Activated CD8-positive, alpha-beta memory T cell treated with anti-CD3 and anti-CD28 coated beads for 1 hour (primary cell): ENCODE measurements at places on chromosomes 3 and 15.

GRCh38 chr3:125141596-125142419 lies 70.7 kb downstream of the SLC12A8 start:
- DNase-seq = peak; percentile 45

DNA sequence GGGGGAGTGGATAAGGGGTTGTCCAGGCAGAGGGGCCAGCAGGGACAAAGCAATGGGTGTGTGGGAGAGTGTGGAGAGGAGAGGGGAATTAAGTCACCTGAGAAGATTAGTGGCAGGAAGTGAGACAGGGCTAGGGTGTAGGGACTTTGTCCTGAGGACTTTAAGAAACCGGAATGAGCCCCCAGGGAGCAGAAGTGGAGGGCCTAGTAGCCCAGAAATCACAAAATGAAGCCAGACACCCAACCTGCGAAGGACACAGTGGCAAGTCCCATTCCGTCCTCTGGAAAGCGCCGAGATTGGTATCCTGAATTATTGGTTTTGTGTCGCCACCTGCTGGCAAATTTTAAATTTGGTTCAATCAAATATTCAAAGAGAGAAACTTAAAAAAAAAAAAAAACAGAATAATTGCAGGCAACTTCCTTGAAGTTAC lies 78.0 kb upstream of the SLC25A36 start:
- no peak for DNase-seq

DNA sequence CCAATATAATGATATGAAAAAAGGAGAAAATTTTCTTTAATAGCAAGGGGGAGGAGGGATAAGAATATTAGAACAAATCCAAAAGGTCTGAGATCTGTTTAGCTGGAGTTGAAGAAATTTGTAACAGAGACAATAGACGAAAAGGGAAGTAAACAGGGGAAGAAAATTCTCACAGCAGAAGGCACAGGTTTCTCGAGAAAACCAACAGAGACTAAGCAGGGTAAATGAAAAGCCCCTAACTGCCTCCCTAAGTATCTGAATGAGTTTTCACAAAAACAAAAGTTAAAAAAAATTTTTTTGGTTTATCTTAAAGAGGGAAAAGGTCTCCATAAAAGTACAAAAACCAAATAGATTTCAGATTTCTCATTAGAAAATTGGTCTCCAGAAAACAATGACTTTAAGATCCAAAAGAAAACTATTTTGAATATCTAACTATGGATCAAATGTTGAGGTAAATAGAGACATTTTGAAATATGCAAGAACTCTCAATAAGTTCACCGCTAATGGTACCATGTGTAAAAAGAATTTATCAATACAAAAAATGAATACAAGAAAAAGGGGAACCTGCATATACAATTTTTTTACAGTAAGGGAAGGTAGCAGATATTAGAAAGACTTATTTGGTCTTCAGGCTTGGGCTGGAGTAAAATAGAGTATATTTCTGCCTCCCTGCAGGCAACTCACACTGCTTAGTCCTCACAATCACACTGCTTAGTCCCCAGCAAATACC lies 23.9 kb upstream of the NEK10 start:
- no peak for DNase-seq

DNA sequence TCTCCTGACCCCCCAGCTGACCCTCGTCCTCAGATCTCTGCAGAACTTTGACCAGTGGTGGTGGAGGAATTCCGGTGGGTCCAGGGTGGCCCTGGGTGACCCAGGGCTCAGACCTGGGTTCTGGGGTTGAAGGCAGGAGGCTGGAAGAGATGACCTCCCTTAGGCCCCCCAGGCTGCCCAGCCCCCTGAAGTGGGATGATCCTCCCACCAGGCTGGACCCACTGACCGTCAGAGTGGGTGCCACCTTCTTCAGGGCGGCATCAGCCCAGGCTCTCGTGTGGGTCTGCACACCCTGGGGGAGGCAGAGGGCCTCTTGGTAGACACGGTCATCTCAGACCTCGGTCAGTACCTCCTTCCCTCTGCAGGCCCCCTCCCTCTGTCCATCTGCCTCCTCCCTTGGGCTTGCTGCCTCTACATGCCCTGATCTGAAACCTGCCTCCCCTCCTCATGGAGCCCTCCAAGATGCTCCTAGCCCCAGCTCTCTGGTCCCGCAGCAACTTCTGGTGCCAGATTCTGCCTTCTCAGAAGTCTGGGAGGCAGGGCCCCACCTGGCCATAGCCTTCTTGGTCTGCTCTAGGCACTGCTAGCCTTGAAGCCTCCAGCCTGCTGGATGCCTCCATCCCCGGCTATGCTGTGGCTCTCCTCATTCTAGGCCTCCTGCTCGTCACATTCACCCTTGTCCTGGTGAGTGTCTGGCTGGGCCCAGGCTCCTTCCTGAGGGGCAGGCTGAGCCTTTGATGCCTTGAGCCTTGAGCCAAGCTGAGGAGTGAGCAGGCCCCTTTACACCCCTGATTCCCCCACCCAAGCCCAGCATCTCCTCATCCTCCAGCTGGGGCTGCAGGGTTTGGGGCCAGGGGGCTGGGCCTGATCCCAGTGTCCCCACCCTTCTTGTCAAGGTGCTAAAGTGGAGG lies 49.1 kb upstream of the CSPG4 start:
- no peak for DNase-seq

GRCh38 chr15:69834761-69835160 lies 263.0 kb downstream of the TLE3 start:
- DNase-seq = no peak

DNA sequence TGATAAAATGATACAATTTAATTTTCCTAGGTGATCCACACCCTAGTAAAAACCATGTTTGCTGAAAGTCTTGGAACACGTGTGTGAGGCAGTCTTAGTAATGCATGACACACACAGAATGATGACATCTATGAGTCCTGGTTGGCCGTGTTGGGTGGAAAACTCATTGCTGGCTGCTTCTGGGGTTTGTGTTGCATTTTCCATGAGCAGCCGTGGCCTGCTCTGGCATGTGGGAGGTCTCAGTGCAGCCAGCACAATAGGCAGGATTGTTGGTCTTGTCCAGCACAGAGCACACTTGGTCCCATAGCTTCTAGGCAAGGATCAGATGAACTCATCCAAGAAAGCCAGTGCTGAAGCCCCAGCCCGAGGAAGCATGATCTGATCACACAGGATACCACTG lies 172.8 kb upstream of the UBE3A start:
- DNase-seq = no peak

- DNase-seq = no peak
Measured at GRCh38 chr15:78740904-78741274, 70.4 kb downstream of the ADAMTS7 start.

- DNase-seq = no peak
Measured at GRCh38 chr15:77040673-77041072, 30.2 kb downstream of the TSPAN3 start.

- DNase-seq = no peak
Measured at GRCh38 chr3:162014284-162014683, 517.7 kb downstream of the OTOL1 start.

GRCh38 chr3:41690766-41691563 lies 270.9 kb downstream of the ULK4 start:
- no peak for DNase-seq

- no peak for DNase-seq
Measured at GRCh38 chr3:72338942-72339669, 509.1 kb downstream of the SHQ1 start.

- no peak for DNase-seq
Measured at GRCh38 chr3:38404286-38404685, 49.4 kb upstream of the ACVR2B start.

GRCh38 chr3:54159917-54160316 lies 37.6 kb downstream of the CACNA2D3 start:
- DNase-seq = no peak
